ENCODE measurements at places on chromosomes 7 and 10.

GRCh38 chr7:156368053-156368843 lies 272.3 kb upstream of the RNF32 start:
- no peak for DNase-seq

- DNase-seq: no peak
Observed at GRCh38 chr10:79944428-79945395, 4.2 kb downstream of the SFTPD start.

DNA sequence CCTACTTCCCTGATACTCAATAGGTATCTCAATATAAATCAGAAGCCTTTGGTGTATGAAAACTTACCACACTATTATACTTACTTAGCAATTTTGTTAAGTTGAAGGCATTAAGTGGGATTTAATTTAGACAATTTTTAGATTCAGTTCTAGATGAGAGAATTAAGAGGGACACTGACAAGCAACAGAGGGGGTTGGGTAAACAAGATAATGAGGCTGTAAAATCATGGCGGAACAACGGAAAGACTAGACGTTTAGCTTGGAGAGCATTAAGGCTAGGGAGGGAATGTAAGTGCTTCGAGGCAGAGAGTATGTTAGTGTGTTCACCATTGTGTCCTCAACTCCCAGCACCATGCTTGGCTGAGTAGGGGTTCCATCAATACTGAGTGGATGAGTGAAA lies 71.3 kb downstream of the DENND11 start:
- no peak for DNase-seq

DNA sequence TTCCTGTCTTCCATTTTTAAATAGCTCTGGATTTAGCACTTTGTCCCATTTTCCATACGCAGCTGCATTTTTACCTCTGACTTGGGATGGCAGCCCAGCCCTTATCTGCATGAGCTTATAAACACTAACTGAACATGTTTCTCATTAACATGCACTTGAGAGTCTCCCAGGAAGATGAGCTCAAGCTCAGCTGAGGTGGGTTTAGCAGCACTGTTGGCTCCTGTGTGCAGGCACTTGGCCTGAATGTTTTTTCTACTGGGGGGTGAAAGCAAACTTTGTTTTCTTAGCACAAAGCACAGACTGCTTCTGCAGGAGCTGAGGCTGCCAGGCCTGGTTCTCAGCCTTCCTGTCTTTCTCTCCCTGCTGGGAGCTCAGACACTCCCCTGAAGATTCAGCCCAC lies 1093.6 kb upstream of the AUTS2 start:
- DNase-seq: no peak

GRCh38 chr7:13153742-13154141 lies 466.3 kb downstream of the ARL4A start:
- no peak for DNase-seq

DNA sequence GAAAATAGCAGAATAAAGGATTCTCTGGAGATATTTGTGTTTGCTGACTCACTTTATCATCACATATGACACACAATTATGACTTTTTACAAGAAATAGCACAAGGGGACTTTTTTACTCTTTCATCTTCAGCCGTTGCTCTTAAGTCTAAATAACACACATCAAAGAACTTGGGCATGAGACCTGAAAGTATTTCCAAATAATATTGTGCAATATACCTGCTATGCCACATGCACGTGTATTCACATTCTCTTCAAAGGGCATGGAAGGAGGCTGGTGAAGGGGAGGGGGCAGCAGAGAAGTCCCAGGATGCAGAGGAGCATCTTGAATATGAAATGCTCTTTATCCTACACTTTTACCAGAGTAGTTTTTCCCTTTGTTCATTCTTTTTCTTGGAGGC lies 4.1 kb upstream of the ADARB2 start:
- no peak for DNase-seq

- DNase-seq: no peak
Observed at GRCh38 chr7:129903935-129904334, 48.8 kb downstream of the UBE2H start.

DNA sequence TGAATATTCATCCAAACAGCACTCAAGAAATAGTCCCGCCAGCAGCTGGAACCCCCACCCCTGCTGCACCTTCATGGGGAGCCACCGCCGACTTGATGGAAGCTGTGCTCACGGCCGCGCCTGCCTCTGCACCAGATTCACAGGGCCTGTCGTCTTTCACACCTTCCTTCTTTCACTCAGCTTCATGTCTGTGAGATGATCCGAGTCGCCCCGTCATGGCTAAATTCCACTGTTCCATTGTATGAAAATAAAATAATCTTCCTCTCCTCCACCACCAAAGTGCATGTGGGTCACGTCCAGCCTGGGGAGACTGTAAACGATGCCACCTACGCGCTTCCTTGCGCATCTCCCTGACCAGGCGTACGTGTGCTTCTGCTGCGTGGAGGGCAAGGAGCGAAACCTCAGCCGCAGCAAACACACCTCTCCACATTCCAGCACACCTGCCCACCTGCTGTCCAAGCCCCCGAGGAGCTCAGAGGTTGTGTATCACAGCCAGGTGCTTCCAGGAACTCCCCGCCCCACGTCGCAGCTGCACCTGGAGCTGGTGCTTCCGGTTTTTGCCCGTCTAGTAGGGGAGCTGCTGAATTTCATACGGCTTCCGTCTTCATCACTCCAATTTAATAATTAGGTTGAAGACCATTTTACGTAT lies 137.0 kb downstream of the PTPRN2 start:
- DNase-seq: no peak

- DNase-seq: no peak
Observed at GRCh38 chr7:28581351-28581750, 169.0 kb downstream of the CREB5 start.

DNA sequence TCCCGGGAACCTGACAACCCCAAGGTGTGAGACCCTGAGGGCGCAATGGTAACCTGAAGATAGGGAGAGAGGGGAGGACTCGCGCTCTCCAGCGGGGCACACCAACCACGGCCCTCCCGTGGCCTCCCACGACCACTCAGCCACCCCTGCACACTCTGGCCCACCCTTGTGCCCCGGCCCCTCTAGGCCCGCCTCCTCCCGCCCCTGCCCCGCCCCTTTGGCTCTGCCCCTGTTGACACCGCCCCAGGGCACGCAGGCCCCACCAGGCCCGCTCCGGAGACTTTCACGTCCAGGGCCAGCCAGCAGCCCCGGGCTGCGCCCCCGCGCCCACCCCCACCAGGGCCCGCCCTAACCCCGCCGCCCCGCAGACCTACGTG lies 10.9 kb downstream of the ATG9B start:
- DNase-seq: peak; percentile 81

- DNase-seq: no peak
Observed at GRCh38 chr7:7742223-7742622, 23.8 kb upstream of the RPA3 start.

DNA sequence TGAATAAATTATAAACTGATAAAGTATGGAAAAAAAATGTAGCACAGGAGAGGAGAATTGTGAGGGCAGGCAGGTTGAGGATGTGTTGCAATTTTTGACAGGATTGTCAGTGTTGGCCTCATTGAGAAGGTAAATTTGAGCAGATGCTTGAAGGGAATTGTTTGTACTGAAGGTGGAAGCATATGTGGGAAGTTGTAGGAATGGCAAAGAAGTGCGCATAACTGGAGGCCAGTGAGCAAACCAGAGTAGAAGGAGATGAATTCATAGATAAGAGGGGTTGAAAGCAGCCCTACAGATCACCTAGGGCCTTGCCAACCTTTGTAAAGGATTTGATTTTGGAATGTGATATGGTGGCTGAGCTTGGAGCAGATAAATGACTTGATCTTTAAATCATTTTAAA lies 6.4 kb downstream of the DNAJB9 start:
- DNase-seq: no peak

DNA sequence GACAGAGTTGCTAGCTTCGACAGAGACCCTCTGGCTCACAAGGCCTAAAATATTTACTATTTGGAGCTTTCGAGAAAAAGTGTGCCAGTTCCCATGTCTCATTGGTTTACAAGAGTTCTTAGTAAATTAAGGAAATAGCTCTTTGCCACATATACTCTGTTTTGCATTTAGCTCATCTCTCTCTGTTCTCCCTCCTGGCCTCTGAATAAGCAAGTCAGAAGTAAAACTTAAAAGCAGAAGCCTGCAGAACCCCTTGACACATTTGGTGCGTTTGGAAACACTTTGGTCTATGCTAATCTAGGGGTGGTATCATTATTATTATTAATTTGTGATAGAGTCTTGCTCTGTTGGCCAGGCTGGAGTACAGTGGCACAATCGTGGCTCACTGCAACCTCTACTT lies 6.4 kb downstream of the CARD11 start:
- no peak for DNase-seq

DNA sequence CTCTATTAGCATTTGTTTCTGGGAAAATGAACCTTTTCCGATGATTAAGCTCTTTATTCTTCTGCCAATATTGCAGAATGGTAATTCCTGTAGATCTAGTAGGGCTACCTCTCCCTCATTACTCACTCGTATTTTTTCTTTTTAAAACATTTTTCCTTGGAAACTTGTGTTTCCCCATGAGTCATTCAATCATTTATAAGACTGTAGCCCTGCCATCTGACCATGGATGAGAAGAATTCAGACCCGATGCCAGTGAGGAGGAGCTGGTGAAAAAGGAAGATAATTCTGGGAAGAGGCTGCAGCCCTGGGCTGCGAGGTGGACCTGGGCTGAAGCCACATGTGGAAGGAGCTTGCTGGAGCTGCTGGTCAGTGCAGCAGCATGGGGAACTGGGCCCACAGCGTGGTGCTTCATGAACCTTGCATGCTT lies 242.8 kb downstream of the KLF6 start:
- peak; percentile 94 for DNase-seq

GRCh38 chr7:149377386-149377785 lies 83.5 kb downstream of the ZNF777 start:
- DNase-seq: no peak

DNA sequence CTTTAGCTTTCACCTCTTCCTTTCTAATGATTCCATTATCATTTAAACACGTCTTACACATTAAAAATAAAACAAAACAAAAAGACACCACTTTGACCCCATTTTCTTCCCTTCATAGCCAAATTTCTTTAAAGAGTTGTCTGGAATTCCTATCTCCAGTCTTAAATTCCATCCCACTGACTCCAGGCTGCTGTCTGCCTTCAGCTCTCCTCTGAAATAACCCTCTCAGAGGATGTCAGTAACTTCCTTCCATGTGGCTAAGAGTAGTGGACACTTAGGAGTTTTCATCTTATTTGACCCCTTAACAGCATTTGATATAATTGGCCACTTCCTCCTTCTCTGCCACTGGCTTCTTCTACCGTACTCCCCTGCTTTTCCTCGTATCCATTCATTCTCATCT lies 69.6 kb upstream of the MKX start:
- no peak for DNase-seq

DNA sequence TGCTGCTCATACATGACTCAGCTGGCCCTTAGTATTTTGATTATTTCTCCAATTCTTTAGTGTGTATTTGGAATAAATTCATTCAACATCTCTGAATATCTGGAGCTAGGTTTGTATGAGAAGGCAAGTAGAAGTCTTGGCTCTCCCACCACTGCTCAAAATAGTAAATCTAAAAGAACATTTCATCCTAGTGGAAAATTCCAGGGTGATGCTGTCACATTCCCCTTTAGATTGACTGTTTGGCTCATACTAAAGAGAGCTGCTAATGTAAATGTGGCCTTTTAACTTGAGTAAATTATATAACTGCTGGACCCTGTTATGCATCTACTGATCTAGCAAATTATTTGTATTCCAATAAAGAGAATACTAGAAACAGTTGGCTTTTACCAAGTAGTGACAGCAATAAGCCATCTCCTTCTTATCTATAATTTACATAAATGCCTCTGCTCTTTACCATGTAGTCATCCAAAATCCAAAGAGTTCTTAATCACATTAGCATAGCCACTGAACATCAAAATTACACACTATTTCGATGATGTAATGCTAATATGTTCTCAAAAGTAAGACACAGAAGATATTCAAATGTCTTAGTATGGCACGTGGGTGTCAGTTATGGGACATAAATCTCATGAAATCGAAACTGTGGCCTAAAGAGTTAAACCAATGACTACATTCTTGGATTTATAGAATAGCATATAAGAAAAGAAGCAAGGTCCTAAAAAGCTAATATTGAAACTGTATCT lies 86.9 kb upstream of the KCND2 start:
- DNase-seq: no peak

DNA sequence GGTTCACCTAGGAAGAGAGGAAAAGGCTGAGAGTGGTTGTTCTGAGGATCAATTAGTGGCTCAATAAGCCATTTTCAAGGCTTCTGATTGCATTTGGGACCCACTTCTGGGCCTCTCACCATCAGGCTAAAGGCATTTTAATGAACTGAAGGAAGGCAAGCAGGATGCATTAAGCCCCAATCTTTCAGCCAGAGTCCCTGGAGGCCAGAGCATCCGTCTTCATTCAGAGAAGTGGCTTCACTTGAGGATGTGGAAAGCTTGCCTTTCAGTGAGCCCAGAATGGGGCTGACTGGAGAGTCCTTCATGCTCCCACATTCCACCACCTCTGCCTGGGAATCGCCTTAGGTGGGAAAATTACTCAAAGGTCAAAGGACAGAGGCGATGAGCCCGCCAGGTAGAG lies 41.8 kb downstream of the COL17A1 start:
- no peak for DNase-seq

DNA sequence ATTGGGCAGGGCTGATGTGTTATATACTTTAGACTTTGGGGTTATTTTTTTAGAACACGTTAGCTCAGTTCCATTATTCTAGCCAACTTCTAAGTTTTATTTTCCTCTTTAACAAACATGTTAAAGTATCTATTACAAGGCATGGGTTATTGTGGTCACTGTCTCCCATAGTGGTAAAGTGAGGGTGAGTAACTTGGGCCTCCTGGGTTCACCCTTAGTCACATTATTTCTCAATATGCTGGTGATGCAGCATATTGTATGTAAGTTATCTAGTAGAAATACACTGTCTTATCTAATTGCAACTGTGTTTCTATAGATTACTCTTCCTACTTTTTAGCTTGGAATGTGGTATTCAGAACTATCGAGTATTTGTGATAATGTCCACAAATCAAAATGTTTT lies 65.9 kb downstream of the BBS9 start:
- peak; percentile 75 for DNase-seq

- DNase-seq: no peak
Observed at GRCh38 chr10:61822781-61823230, 78.7 kb upstream of the ARID5B start.

GRCh38 chr7:26513948-26514347 lies 222.3 kb downstream of the SNX10 start:
- no peak for DNase-seq

GRCh38 chr10:69866688-69867461 lies 65.2 kb downstream of the COL13A1 start:
- DNase-seq: peak; percentile 88

GRCh38 chr7:146074195-146074765 lies 42.3 kb upstream of the CNTNAP2 start:
- DNase-seq: no peak

GRCh38 chr10:3149918-3150317 lies 22.7 kb downstream of the PITRM1 start:
- no peak for DNase-seq

- DNase-seq: peak; percentile 76
Observed at GRCh38 chr10:103278862-103279298, 1.9 kb downstream of the INA start.

Measured in osteoblast (primary cell).